A549 treated with CORT108297 at 1 μM for 4 hours (cell line): ENCODE measurements at places on chromosomes 6 and 20. TPM values are rescaled to one million over a fixed set of nuclear protein-coding genes. Genes with fewer than 3 reads are reported as not detected.

Gene SALL4
- total RNA-seq, result 1.1 to 2.0 TPM (median 1.4 TPM) in 5 replicates

Gene HLA-F
- 4.1 to 6.0 TPM (median 4.9 TPM) in 5 replicates for total RNA-seq

Gene OVOL2
- 0.07 to 0.42 TPM (median 0.18 TPM) in 5 replicates for total RNA-seq

Gene NRN1
- total RNA-seq, result 0.74 to 0.94 TPM (median 0.76 TPM) in 5 replicates

Gene PTCRA
- not detected in 5 replicates for total RNA-seq

Gene ACSS1
- total RNA-seq, result 8.8 to 13.2 TPM (median 13.1 TPM) in 5 replicates

Gene FOXS1
- total RNA-seq, result 0.20 to 1.3 TPM (median 0.64 TPM) in 5 replicates

Gene FRS3
- 1.9 to 3.3 TPM (median 2.8 TPM) in 5 replicates for total RNA-seq

Gene RIPOR2
- total RNA-seq, result 0.08 to 0.12 TPM (median 0.08 TPM) in 4 of 5 replicates, not detected in the other

Gene TPX2
- total RNA-seq, result 98.2 to 128 TPM (median 104 TPM) in 5 replicates

Gene TMEM14A
- 35.0 to 48.6 TPM (median 37.6 TPM) in 5 replicates for total RNA-seq

Gene MUCL3
- 0.02 to 0.06 TPM (median 0.05 TPM) in 5 replicates for total RNA-seq

Gene SRC
- total RNA-seq, result 139 to 187 TPM (median 178 TPM) in 5 replicates

Gene ULBP2
- total RNA-seq, result 3.2 to 4.1 TPM (median 3.9 TPM) in 5 replicates

Gene ATRN
- 19.3 to 28.2 TPM (median 25.5 TPM) in 5 replicates for total RNA-seq

Gene TMEM244
- not detected in 5 replicates for total RNA-seq

Gene B3GALT4
- 0.42 to 0.93 TPM (median 0.72 TPM) in 5 replicates for total RNA-seq
